T-helper 17 cell (primary cell): ENCODE measurements at places on chromosomes 12 and 14. TPM values are rescaled to one million over a fixed set of nuclear protein-coding genes. Genes with fewer than 3 reads are reported as not detected.
A peak's percentile ranks its signal among the peaks of the same experiment; 100 is the strongest.

- no peaks in the 10 kb centered on the region for H3K27me3 ChIP-seq
- no peak overlapping the region for H3K27ac ChIP-seq
- H3K4me1 ChIP-seq: no peaks in the 10 kb centered on the region
- DNase-seq: no peak
- no peaks in the 10 kb centered on the region for H3K36me3 ChIP-seq
Measured at GRCh38 chr12:115384391-115384790, 700.4 kb upstream of the TBX3 start.

DNA sequence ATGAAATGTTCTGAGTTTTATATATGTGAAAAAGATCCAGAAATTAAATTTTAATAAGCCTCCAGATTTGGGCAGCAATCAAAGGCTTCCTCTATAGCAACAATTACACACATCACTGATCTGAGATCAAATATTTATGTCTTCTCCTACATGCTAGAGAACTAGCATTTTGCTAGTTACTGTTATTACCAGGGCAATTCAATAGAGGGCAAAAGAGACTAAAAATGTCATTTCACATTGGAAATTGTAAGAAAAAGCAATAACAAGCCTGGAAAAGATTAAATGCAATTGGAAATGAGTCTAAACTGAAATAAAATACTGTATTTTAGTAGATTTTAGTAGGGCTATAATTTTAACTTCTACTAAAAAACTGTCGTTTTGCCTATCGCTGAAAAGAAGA is 32.6 kb upstream of the ANO6 start:
- DNase-seq: no peak
- H3K4me3 ChIP-seq: no peak overlapping the region
- H3K27ac ChIP-seq: no peak overlapping the region
- no peaks in the 10 kb centered on the region for H3K27me3 ChIP-seq

- peaks cover 4% of the 10 kb centered on the region for H3K4me1 ChIP-seq
- H3K4me3 ChIP-seq: no peak overlapping the region
- H3K36me3 ChIP-seq: peaks cover 3% of the 10 kb centered on the region
- H3K27me3 ChIP-seq: peaks cover 22% of the 10 kb centered on the region
- DNase-seq: no peak
- no peak overlapping the region for H3K27ac ChIP-seq
Measured at GRCh38 chr14:50844391-50844790, 13.4 kb upstream of the NIN start.

Gene GPR84
- total RNA-seq: 0.57 TPM

DNA sequence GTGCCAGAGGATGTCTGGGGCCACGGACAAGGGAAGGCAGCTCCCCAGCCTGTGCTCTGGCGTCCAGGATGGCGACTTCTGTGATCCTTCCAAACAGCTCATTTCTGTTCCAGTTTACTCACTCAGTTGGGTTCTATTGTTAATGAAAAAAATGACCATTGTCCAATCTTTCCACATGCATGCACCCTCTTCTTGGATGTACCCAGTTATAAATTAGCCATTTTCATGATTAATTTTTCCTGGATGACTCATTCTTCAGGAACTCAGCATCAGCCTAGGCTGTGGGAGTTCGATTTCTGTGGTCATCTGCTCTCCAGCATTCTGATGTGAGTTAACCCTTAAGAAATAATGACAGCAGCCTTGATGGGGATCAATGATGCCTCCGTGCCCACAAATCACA is 926.8 kb downstream of the BCL11B start:
- H3K36me3 ChIP-seq: peaks cover 5% of the 10 kb centered on the region
- H3K4me1 ChIP-seq: peaks cover 13% of the 10 kb centered on the region
- no peak overlapping the region for H3K27ac ChIP-seq
- no peaks in the 10 kb centered on the region for H3K27me3 ChIP-seq
- H3K4me3 ChIP-seq: no peak overlapping the region

- no peak overlapping the region for H3K4me3 ChIP-seq
- no peaks in the 10 kb centered on the region for H3K4me1 ChIP-seq
- no peaks in the 10 kb centered on the region for H3K36me3 ChIP-seq
- DNase-seq: no peak
- H3K27ac ChIP-seq: no peak overlapping the region
Measured at GRCh38 chr12:87323369-87323768, 705.8 kb downstream of the C12orf50 start.

DNA sequence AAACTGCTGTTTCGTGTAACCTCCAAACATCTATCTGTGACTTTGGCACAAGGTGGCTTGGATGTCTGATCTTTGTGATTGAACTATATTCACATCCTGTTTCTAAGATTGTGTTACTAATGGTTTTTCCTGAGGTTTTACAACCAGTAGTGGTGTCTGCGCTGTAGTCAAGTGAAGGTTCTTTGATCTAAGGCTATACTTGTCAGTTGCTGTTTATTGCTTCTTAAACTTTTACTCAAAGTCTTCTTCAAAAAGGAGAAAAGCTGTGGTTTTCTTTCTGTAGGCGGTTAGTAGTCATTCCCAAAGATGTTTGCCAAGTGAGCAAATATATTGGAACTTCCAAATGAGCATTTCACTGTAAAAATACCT is 12.3 kb upstream of the CALM1 start:
- DNase-seq: no peak
- no peak overlapping the region for H3K4me3 ChIP-seq
- H3K4me1 ChIP-seq: peaks cover 13% of the 10 kb centered on the region
- H3K27ac ChIP-seq: no peak overlapping the region

GRCh38 chr14:80659783-80660182 is 281.8 kb downstream of the CEP128 start:
- H3K27me3 ChIP-seq: no peaks in the 10 kb centered on the region
- H3K36me3 ChIP-seq: no peaks in the 10 kb centered on the region
- H3K4me1 ChIP-seq: peaks cover 2% of the 10 kb centered on the region
- H3K4me3 ChIP-seq: no peak overlapping the region
- H3K27ac ChIP-seq: no peak overlapping the region

DNA sequence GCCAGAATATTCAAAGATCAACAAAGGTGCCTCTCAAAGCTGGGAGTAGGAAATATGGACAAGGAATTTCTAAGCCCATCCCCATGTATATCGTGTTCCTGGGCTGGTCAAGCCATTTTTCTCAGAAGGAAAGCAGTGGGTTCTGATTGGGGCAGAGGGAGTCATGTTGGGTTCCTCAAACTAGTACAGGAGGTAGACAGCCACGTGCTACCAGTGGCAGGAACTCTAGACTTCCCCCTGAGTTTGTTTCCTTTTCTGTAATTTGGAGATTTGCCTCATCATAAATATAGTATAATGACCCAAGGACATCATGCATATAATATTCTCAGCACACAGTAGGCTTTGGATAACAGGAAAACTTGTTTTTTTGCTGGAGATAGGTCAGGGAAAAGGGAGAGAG is 16.4 kb upstream of the PLEKHH1 start:
- H3K27ac ChIP-seq: peak overlapping the region; percentile 9
- H3K27me3 ChIP-seq: peaks cover 10% of the 10 kb centered on the region
- H3K4me1 ChIP-seq: peaks cover 14% of the 10 kb centered on the region
- peaks cover 2% of the 10 kb centered on the region for H3K36me3 ChIP-seq
